Kidney tubule cell (primary cell): ENCODE measurements at places on chromosomes 2 and 18.
A peak's percentile ranks its signal among the peaks of the same experiment; 100 is the strongest.

GRCh38 chr2:57563015-57563414, 483.6 kb upstream of the VRK2 start:
- DNase-seq = no peak

DNA sequence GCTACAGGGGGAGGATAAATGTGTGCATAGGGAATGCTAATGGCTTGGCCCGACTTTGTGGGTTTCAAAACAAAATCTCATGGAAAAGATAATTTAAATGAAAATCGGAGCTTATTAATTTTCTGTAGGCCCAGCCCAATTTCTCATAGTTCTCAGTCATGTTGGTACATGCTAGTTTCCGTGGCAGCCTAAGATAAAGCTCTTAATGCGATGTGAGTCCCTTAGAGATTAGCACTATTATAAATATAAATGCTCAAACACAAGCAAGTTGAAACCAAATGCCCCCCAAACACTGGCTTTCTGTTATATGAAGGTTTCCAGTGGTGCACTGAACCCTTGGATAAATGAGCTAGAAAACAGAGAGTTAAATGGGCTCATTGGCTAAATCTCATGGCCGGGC, 168.0 kb downstream of the BCL2 start:
- no peak for DNase-seq

- no peak for DNase-seq
Observed at GRCh38 chr2:8395718-8396117, 286.1 kb upstream of the ID2 start.

DNA sequence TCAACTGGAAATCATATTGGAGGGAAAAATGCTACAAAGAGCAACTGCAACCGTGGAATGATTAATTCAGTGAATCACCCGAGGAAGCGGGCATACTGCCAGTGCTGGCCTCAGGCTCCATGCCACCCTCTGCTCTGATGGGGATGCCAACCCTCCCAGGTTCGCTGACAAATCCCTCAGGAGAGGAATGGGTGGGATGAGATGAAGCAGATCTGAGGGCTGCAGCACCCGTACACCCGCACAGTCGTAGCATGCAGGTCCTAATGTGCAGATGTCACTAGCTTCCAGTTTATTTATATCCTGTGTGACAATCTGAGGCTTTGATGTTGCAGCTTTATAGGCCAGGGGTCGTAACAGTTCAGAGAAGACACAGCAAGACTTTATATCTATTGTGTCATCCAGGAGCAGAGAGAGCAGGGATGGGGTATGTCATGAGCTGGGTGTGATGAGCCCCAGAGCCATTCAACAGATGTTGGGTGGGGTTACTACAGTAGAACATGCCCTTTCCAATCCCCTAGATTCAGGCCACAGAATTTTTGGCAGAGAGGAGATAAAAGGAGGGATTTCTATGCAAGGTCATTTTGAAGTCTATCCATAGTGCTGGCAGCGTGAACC, 44.6 kb downstream of the DPP4 start:
- DNase-seq = peak; percentile 86

- DNase-seq = peak; percentile 73
Observed at GRCh38 chr2:155442755-155443372, 744.4 kb downstream of the KCNJ3 start.

DNA sequence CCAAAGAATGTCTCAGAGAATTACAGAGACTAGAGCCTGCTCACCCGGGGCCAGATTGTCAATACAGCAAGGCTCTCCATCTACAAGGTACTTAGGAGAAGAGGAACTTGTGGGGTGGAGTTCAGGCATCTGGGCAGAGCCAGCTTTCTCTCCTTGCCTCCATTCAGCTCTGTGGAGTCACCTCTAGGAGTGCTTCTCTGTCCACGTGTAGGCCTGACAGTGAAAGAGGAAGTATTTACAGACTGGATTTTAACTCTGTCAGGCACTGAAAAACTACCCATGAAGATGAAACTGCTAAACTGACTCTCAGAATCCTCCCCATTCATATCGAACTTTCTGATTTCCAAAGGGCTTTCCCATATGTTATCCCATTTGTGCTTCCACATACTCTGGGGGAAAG, 315.6 kb downstream of the SETBP1 start:
- no peak for DNase-seq

GRCh38 chr2:111654829-111655228, 229.2 kb downstream of the ANAPC1 start:
- no peak for DNase-seq

DNA sequence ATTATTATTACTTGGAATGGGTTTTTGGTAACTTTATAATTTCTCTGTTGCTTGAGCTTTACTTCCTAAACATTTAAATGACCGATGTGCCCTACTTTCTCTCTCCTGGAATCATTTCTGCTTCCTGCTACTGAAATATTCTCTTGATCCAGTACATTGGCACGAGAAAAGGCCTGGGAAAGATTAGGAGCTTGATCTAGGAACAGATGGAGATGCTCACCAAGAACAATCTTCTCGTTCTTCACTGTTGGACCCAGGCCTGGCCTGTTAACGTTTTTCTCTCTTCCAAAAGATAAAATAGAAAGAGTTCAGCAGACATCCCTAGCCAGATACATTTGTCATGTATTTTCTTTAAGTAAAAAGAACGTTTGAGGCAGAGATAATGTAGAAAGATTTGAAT, 1356.8 kb upstream of the CRIM1 start:
- DNase-seq = no peak

DNA sequence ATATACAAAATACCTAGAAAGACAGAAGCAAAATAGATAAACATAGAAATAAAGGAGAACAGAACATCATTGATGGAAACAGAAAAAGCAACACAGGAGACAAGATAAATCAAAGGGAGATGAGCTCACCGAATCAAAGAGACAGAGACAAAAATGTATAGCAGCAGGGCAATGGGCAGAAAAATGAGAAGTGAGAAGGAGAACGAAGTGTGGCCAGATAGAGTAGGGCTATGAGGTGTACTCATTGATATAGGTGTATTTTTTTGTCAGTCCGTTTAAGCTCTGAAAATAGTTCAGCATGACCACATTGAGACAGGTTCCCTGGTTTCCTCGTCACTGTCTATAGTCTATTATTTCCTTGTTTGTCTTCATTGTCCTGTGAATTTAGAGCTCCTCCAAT, 55.1 kb downstream of the SP100 start:
- DNase-seq = no peak

DNA sequence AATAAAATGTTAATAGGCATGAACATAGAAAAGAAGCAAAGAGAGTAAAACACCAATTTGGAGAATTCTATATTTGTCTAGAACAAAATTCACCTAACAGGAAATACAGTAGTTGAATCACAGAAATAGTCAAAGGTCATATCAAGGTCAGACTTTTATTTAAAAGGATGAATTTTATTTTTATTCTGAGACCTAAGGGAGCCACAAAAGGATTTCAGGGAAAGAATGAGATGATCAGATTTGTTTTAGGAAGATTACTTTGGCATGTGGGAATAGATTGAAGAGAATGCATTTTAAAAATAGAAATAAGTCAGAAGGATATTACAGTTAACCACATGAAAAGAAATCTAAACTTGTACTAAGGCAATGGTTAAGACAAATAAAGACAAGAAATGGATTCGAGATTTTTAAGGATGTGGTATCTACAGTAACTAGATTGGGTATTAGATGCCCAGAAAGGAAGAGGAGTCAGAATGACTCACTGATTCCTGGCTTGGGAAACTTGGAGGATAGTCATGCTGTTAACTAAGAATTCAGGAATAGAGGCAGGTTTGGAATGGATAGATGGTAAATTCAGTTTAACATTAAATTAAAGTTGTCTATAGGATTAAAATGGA, 56.0 kb downstream of the METTL4 start:
- peak; percentile 84 for DNase-seq

GRCh38 chr2:187942876-187943275, 348.8 kb upstream of the GULP1 start:
- no peak for DNase-seq

- DNase-seq = peak; percentile 48
Observed at GRCh38 chr2:223669453-223670225, 67.5 kb upstream of the SCG2 start.

GRCh38 chr2:58571181-58571852, 330.2 kb upstream of the FANCL start:
- DNase-seq = peak; percentile 82

- DNase-seq = peak; percentile 56
Observed at GRCh38 chr2:112821142-112821541, 15.4 kb downstream of the IL1B start.

- DNase-seq = peak; percentile 12
Observed at GRCh38 chr2:162403884-162404283, 60.0 kb downstream of the GCA start.

DNA sequence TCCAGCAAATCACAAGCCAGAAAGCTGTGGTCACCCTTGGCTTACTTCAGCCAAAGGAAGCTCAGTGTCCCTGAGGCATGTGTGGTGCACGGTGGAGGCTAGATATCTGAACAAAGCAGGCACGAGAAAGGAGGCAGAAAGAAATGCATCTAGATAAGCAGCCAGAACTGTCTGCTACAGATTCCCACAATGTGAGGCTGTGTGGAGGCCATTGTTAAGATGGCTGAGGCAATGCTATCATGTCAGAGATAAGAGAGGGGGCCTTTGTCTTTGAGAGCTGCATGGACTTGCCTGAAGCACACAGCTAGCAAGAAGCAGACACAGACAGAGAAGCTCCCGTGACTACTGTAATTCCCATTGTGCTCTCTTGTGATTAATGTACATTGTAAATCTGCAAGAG, 110.5 kb upstream of the LYPD6 start:
- no peak for DNase-seq

DNA sequence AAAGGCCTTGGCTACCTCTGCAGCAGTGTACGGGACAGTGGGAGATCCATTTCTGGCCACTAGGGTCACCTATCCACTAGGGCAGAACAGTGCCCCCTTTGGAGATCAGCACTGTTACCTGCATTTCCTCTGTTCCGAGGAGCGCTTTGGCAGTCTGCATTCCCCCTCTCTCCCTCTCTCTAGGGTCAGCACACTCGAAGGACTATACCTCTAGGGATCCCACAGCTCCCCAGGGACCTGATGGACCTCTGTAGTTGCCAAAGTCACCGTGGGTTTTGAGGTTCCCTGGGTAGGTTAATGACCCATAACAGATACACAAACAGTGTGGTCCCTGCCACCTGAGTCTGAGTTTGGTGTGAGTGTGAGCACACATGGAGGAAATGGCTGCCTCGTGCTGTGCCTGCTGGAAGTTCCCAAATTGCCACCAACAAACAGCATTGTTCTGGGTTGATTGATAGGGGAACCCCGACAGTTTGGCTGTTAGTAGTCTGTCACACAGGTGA, 99.8 kb upstream of the VWC2L start:
- DNase-seq = no peak

DNA sequence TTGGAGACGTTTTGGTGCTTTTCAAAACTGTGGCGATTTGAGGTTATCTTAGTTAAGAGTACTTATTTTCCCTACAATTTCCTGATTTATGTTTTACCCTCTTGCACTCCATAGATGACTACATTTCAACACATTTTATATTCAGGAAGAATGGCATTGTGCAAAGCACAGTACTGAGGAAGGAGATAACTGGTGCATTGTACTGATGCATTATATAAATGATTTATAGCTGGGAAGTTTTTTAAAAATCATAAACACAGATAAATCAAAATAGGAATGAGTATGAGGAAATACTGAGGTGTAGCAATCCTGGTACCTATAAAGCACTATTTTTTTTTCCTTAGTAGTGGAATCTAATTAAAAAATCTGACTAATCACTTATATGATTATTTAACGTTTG, 5.6 kb downstream of the REL start:
- DNase-seq = no peak

- DNase-seq = no peak
Observed at GRCh38 chr2:26891-27290, 19.4 kb downstream of the FAM110C start.

DNA sequence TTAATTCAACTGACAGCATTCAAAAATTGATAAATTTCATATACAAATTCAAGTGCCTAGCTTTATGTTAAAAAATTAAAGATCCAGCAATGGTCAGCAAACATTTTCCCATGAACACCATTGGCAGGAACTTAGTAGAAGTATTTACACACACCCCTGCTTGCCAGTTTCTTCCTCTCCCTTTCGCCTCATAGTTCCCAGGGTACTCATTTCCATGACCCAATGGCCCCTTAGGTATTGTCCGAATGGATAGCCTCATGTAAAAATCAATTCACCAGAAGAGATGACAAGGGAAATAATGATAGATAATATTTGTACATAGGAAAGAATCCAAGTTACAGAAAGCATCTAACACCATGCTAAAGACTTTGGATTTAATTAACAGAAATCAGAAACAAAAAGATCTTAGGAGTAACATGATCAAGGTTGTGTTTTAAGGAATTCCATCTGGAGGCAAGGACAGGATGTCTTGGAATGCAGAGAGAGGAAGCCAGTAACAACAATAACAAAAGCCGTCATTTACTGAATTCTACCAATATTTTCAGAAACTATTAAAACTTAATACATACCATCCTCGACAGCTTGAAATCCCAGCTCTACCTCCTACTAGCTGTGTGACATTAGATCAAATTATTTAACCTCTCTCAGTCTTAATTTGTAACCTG, 423.0 kb downstream of the IRS1 start:
- DNase-seq = no peak

DNA sequence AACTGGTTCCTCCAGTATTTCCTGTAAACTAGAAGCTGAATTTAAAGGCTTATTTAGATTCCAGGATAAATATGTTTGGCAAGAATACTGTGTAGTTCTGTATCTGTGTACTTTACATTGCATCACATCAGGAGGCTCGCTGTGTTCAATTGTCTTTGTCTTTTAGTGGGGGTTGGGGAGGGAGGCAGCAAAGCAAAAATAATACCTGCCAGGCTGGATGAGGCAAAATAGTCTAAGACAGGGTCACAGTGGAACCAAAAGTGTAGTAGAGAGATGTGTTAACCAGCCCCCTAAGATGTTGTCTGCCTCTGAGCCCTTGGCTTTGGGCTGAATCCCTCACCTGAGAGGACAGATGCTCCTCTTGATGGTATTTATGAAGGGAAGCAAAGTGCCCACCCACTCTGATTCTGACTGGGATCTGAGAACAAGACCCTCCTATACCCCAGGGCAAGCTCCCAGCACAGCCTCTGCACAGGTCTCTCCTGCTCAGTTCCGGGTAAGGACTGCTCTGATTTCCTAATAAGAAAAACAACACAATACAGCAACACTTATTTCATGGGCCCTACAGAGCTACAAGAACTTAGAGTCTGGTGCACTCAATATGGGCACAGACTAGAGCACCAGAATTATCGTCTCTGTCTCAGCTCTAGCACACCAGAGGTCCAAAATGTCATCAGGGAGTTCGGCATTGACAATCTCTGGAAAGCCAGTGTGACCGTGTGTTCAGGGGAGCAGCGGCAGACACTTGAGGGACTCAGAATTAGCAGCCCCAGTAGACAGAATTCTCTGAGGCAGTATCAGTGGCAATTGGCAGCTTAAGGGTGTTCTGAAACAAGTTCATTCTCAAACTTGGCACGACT, 7.2 kb upstream of the AFTPH start:
- DNase-seq = no peak

GRCh38 chr2:67895227-67895941, 167.4 kb downstream of the C1D start:
- peak; percentile 84 for DNase-seq
